ENCODE measurements at places on chromosomes 13 and 19.

DNA sequence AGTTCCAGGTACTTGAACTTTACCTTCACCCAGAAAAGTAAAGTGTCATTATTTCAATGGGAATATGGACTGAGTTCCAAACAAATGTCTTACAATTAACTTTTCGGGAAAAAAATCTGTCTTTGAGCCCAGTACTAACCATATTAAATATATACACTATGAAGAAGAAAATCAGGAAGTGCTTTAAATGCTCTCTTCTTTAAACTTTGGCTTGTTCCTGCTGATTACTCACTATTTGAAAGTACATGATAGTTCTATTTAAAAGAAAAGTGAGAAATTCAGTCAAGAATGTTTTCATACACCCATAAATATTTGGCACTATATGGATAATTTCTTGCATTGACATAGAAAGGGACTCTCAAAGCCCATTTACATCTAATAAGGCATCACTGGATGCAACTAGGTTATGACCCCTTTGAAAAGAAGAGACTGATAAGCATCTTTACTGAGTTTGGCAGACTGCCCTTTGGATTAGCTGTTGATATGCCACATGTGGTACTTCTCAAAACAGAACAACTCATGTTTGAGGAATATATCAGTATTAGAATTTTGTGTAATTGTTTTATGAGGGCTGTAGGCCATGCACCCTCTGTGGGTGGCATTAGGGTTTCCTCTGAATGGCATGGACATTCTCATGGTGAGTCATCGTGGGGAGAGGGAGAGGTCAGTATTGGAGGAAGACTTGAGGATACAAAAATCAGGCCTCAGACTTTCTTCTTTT, 25.0 kb upstream of the VWA8 start:
- no peak for DNase-seq

DNA sequence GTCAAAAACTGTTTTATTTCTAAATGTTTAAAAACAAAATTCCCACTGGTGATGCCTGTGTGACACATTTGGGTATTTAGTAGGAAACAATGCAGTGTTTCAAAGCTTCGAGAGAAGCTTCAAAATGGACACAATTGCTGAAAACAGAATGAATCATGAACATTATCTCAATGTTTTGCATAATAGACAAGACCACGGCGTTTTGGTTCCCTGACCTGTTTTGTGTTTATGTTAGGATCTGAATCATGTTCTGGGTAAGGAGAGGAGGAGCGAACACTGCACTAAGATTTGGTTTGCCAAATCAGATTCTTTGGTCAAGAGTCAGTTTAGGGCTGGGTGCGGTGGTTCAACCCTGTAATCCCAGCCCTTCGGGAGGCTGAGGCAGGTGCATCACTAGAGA, 42.2 kb downstream of the IFT88 start:
- no peak for DNase-seq

GRCh38 chr13:24161980-24162525, 1.5 kb downstream of the SPATA13 start:
- DNase-seq: no peak

- DNase-seq: no peak
Measured at GRCh38 chr19:37045140-37045539, 33.1 kb upstream of the ZNF420 start.

DNA sequence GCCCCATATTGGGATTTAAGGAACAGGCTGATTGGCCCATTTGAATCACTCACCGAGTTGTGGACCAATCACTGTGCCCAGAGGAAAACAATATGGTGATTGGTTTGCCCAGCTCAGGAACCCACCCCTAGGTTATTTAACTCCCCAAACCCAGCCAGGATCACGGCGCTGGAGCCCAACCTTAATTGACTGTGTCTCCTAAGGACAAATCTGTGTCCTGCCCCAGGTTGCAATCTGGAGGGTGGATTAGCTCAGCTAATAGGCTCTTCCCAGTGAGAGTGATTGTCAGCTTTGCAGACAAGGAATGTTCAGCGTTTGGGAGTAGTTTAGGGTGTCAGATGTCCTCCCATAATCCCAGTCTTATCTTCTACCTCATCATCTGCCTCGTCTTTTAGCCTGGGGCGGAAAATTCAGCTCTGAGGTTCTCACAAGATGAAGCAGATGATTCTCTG, 3.5 kb upstream of the ZNF358 start:
- DNase-seq: no peak

DNA sequence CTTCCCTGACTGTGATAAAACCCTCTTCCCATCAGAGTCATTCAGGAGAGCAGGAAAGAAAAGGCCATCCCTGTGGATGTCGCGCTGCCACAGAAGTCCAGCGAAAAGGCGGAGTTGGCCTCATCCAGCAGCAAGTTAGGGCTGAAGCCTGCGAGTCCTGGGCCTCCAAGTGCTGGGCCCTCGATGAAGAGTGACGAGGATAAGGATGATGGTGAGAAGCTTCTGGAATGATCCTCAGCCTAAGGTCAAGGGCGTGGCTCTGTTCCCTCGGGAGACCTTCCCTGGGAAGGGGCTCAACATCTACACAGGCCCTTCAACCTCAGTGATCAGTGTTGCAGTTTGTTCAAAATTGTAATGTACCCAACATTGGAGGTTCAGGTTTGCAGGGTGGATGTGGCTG, 22.3 kb downstream of the TEX29 start:
- no peak for DNase-seq

- DNase-seq: no peak
Measured at GRCh38 chr13:114249077-114249476, 14.4 kb downstream of the CDC16 start.

- DNase-seq: no peak
Measured at GRCh38 chr13:19726611-19727010, 56.1 kb downstream of the PSPC1 start.

DNA sequence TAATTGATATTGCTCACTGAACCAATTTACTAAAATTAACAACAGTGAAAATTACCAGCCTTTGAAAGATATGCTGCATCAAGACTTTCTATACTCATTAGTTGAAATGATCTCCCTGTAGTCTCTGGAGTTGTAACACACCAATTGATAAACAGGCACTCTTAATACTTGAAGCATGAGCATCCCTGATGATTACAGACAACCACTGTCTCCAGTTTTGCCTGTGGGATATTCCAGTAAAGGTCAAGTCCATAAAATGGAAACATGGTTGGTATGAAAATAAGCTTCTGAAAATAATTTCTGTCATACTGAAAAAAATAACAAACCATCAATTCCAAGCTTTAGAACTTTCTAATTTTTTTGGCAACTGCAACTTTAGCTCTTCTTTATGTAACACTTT, 405.8 kb downstream of the SPRY2 start:
- DNase-seq: no peak

GRCh38 chr19:33492951-33493350, 28.6 kb downstream of the PEPD start:
- DNase-seq: no peak

- no peak for DNase-seq
Measured at GRCh38 chr19:17627921-17628320, 60.2 kb downstream of the UNC13A start.

- no peak for DNase-seq
Measured at GRCh38 chr19:11169896-11170678, 14.5 kb upstream of the SPC24 start.

- no peak for DNase-seq
Measured at GRCh38 chr19:30353394-30353945, 18.7 kb upstream of the ZNF536 start.

DNA sequence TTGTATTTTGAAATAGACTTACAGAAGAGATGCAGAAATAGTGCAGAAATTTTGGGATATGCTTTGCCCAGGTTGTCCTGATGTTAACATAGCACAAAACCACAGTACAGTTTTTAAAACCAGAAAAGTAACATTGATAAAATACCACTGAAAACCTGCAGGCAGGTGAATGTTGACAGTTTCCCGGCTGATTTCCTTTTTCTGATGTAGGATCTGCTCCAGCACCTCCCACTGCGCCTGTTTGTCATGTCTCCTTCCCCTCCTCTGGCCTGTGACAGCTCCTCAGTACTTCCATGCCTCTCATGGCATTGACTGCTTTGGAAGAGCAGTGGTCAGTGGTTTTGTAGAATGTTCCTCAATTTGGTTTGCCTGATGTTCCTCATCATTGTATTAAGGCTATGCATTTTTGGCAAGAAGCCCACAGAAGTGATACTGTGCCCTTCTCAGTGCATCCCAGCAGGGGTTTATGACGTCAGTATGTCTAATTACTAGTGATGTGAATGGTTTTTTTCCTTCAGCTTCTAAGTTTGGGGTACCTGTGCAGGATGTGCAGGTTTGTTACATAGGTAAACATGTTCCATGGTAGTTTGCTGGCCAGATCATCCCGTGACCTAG, 31.0 kb downstream of the TDRD12 start:
- no peak for DNase-seq

DNA sequence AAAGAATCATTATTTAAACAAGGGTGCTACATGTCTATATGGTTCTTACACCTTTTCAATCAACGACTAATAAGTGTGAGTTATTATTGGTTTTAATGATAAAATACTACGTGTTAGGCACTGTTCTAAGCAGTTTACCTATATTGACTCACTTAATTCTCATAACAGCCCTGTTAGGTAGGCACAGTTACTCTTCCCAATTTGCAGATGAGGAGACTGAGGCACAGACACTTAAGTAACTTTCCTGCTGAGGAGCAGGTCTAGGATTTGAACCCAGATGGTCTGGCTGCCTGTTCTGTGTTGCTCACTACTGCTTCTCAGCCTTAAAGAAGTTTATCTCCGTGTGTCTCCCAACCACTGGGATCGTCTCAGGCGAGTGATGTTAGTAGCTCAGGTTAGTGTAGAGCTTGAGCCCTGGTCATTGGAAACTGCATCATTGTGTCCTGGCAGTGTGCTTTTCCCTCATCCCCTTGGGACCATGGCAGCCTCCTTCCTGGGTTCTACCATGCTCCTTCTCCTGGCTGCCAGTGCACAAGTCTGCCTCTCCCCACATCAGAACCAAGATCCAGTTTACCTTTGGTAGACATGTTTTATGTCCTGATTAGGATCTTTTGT, 10.9 kb downstream of the UBAC2 start:
- DNase-seq: no peak

DNA sequence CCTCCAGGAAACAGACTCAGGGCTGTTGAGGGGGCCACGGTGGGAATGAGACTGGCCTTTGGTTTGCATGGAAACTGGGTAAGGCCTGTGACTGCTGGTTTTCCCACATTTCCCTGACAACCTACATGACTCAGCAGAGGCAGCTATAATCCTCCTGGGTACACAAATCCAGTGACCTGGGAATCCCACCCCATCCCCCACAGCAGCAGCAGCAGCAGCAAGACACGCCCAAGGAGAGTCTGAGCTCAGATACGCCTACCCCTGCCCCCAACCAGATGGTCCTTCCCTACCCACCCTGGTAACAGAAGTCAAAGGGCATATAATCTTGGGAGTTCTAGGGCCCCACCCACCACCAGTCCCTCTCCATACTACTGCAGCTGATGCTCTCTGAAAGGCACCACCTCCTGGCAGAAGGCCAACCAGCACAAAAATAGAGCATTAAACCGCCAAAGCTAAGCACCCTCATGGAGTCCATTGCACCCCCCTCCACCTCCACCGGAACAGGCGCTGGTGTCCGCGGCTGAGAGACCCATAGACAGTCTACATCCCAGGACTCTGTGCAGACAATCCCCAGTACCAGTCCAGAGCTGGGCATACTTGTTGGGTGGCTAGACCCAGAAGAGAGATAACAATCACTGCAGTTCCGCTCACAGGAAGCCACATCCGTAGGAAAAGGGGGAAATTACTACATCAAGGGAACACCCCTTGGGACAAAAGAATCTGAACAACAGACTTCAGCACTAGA, 237.2 kb upstream of the SPRY2 start:
- DNase-seq: no peak

Data from stimulated activated naive CD4-positive, alpha-beta T cell (primary cell).